ENCODE measurements at places on chromosomes 6 and 20. TPM values are rescaled to one million over a fixed set of nuclear protein-coding genes. Genes with fewer than 3 reads are reported as not detected.

RCAN2 gene
- 79.1 TPM for total RNA-seq

PXMP4 gene
- 13.0 TPM for total RNA-seq

NHLRC1 gene
- total RNA-seq, result 1.2 TPM

PRRT1 gene
- 3.8 TPM for total RNA-seq

DLGAP4 gene
- total RNA-seq, result 90.0 TPM

PDE10A gene
- 8.8 TPM for total RNA-seq

PDSS2 gene
- total RNA-seq, result 8.7 TPM

MATN4 gene
- not detected for total RNA-seq

VARS2 gene
- total RNA-seq, result 13.6 TPM

TRIM31 gene
- total RNA-seq, result not detected

TP53TG5 gene
- total RNA-seq, result 1.1 TPM

RNF217 gene
- total RNA-seq, result 20.8 TPM

DNA sequence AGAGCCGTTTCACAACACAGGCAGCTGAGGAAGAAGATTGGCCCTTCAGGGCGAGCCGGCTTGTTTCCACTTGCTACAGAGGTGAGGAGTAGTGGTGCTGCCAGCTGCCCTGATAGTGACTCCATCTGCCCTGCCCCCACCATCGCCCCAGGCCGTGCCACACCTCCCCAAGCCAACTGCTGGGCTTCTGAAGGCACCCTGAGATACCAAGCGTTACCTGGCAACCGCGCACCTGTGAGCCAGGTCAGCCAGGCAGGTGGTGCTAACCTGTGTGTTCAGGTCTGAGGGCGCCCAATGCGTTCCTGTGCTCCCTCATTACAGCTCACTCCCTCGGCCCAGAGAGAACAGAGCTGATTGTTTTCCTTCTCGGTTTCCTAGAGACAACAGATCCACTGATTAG is 299.1 kb upstream of the ID4 start:
- H3K27me3 ChIP-seq, result no peaks in the 10 kb centered on the region
- DNase-seq, result no peak
- peaks cover 15% of the 10 kb centered on the region for H3K4me1 ChIP-seq
- no peaks in the 10 kb centered on the region for H3K36me3 ChIP-seq
- no peak overlapping the region for H3K4me3 ChIP-seq

DNA sequence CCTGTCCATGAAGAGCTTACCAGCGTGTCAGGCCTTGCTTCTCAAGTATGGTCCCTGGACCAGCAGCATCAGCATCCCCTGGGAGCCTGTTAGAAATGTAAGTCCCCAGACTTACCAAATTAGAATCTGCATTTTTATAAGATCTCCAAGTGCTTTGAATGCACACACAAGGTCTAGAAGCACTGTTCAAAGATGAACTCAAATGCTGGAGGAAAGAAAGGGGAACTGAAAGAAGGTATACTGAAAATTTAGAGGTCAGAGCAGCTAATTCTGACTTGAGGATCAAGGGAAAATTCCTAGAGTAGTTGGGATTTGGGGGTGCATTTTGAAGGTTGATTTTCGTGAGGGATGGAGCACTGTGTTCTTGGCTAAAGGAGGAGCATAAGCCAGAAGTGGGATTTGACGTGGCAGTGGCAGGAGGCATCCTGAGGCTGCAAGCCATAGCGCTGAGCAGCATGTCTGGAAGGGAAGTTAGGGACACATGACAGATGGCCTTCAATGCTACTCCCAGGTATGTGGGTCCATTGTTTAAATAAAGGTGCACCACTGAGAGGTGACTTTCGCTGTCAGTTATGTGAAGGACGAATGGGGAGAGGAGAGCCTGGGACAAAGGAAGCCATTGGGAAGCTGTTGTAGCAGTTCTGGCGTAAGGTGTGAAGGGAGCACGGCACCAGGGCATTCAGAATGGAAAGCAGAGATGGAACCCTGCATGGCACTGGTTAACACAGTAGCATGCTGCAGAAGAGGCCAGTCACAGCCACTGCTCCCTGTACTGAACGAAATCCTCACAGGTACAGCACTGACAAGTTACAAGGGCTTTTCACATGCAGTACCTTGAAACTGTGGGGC is 36.2 kb downstream of the ARMC2 start:
- no peaks in the 10 kb centered on the region for H3K36me3 ChIP-seq
- H3K4me3 ChIP-seq, result no peak overlapping the region
- no peaks in the 10 kb centered on the region for H3K27me3 ChIP-seq
- no peaks in the 10 kb centered on the region for H3K4me1 ChIP-seq

GRCh38 chr6:52834481-52834880 is 6.1 kb downstream of the GSTA5 start:
- H3K27me3 ChIP-seq, result no peaks in the 10 kb centered on the region
- H3K4me3 ChIP-seq, result no peak overlapping the region
- no peak overlapping the region for H3K27ac ChIP-seq

GRCh38 chr6:42958125-42958524 is 2.4 kb upstream of the GNMT start:
- H3K27ac ChIP-seq, result no peak overlapping the region
- no peak overlapping the region for H3K4me3 ChIP-seq
- peaks cover 9% of the 10 kb centered on the region for H3K4me1 ChIP-seq
- H3K27me3 ChIP-seq, result no peaks in the 10 kb centered on the region
- H3K36me3 ChIP-seq, result peaks cover 11% of the 10 kb centered on the region

GRCh38 chr20:57272883-57273535 is 6.6 kb upstream of the BMP7 start:
- no peaks in the 10 kb centered on the region for H3K27me3 ChIP-seq
- no peaks in the 10 kb centered on the region for H3K4me1 ChIP-seq
- DNase-seq, result no peak
- no peak overlapping the region for H3K27ac ChIP-seq
- H3K4me3 ChIP-seq, result no peak overlapping the region

- peaks cover 3% of the 10 kb centered on the region for H3K4me1 ChIP-seq
- H3K27me3 ChIP-seq, result no peaks in the 10 kb centered on the region
- no peak overlapping the region for H3K27ac ChIP-seq
- H3K4me3 ChIP-seq, result no peak overlapping the region
Observed at GRCh38 chr6:170444811-170445211, 108.3 kb downstream of the PSMB1 start.

GRCh38 chr6:2376429-2377355 is 131.3 kb upstream of the GMDS start:
- H3K27ac ChIP-seq, result peak overlapping the region; percentile 53
- no peak overlapping the region for H3K4me3 ChIP-seq
- H3K27me3 ChIP-seq, result no peaks in the 10 kb centered on the region
- no peaks in the 10 kb centered on the region for H3K36me3 ChIP-seq
- no peak for DNase-seq

- H3K4me1 ChIP-seq, result peaks cover 14% of the 10 kb centered on the region
- no peaks in the 10 kb centered on the region for H3K36me3 ChIP-seq
- no peaks in the 10 kb centered on the region for H3K27me3 ChIP-seq
- H3K4me3 ChIP-seq, result no peak overlapping the region
Observed at GRCh38 chr6:22322103-22323030, 25.5 kb upstream of the PRL start.

- H3K27ac ChIP-seq, result peak overlapping the region; percentile 71
- no peaks in the 10 kb centered on the region for H3K27me3 ChIP-seq
- peak overlapping the region; percentile 82 for H3K4me3 ChIP-seq
Observed at GRCh38 chr6:52284131-52284459, 447 bp downstream of the MCM3 start.

DNA sequence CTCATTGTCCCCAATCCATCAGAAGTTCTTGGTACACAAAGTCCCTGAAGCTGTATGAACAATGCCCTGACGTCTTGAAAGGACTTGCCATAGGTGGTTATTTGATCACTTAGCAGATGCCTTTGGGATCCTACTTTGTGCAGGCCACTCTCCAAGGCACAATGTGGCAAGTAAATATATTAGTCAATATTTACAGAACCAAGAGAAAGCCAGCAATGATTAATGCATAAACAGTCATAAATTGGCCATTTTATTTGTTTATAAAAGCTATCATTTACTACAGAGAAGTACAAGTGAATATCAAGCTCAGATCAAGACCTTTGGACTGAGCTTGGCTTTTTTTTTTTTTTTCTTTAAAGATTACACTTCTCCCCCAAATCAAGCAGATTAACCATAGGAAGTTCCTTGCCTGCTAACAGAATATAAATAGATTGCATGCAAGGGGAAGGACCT is 161.8 kb downstream of the MTHFD1L start:
- no peak for DNase-seq
- no peak overlapping the region for H3K4me3 ChIP-seq
- H3K27me3 ChIP-seq, result no peaks in the 10 kb centered on the region
- no peak overlapping the region for H3K27ac ChIP-seq
- H3K36me3 ChIP-seq, result no peaks in the 10 kb centered on the region

GRCh38 chr6:148037496-148037895 is 305.1 kb upstream of the SASH1 start:
- no peaks in the 10 kb centered on the region for H3K36me3 ChIP-seq
- no peak overlapping the region for H3K27ac ChIP-seq
- H3K4me3 ChIP-seq, result no peak overlapping the region
- H3K27me3 ChIP-seq, result no peaks in the 10 kb centered on the region
- no peak for DNase-seq
- no peaks in the 10 kb centered on the region for H3K4me1 ChIP-seq

- H3K27me3 ChIP-seq, result no peaks in the 10 kb centered on the region
- no peak overlapping the region for H3K4me3 ChIP-seq
- no peak overlapping the region for H3K27ac ChIP-seq
Observed at GRCh38 chr6:24327756-24328155, 30.1 kb downstream of the DCDC2 start.

- DNase-seq, result no peak
- H3K27ac ChIP-seq, result no peak overlapping the region
- H3K36me3 ChIP-seq, result no peaks in the 10 kb centered on the region
- no peaks in the 10 kb centered on the region for H3K27me3 ChIP-seq
Observed at GRCh38 chr6:75963569-75963968, 108.9 kb downstream of the IMPG1 start.

GRCh38 chr6:134309983-134310605 is 7.8 kb downstream of the SGK1 start:
- no peaks in the 10 kb centered on the region for H3K36me3 ChIP-seq
- no peaks in the 10 kb centered on the region for H3K27me3 ChIP-seq
- H3K27ac ChIP-seq, result no peak overlapping the region
- DNase-seq, result no peak
- no peaks in the 10 kb centered on the region for H3K4me1 ChIP-seq

- no peaks in the 10 kb centered on the region for H3K27me3 ChIP-seq
- DNase-seq, result no peak
- no peak overlapping the region for H3K27ac ChIP-seq
- H3K36me3 ChIP-seq, result no peaks in the 10 kb centered on the region
- peaks cover 13% of the 10 kb centered on the region for H3K4me1 ChIP-seq
- H3K4me3 ChIP-seq, result no peak overlapping the region
Observed at GRCh38 chr6:72810571-72811280, 188.9 kb downstream of the KCNQ5 start.

- H3K4me1 ChIP-seq, result no peaks in the 10 kb centered on the region
- H3K27me3 ChIP-seq, result no peaks in the 10 kb centered on the region
- H3K27ac ChIP-seq, result no peak overlapping the region
- no peak for DNase-seq
- H3K36me3 ChIP-seq, result no peaks in the 10 kb centered on the region
Observed at GRCh38 chr6:6775074-6775473, 186.6 kb downstream of the LY86 start.

DNA sequence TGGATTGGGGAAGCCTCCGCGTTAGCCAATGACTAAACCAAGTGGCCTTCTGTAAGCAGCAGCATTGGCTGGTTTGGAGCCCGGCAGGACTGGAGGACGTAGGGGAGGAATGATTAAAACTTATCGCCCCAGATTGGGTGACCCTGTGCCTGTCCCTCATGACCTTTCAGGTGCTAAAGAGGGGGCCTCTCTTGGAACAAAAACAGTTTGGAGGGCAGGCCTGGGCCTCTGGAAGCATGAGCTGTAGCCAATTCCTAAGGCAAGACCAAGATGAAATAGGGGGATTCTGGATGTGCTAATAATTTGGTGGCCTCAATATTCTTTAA is 1.4 kb downstream of the GMPR start:
- H3K4me3 ChIP-seq, result peak overlapping the region; percentile 75
- H3K27ac ChIP-seq, result peak overlapping the region; percentile 83
- H3K27me3 ChIP-seq, result no peaks in the 10 kb centered on the region
- peaks cover 75% of the 10 kb centered on the region for H3K4me1 ChIP-seq
- no peak for DNase-seq

- H3K27ac ChIP-seq, result no peak overlapping the region
- no peak overlapping the region for H3K4me3 ChIP-seq
- H3K27me3 ChIP-seq, result peaks cover 10% of the 10 kb centered on the region
- no peak for DNase-seq
Observed at GRCh38 chr20:63578224-63579016, 4.4 kb upstream of the HELZ2 start.

DNA sequence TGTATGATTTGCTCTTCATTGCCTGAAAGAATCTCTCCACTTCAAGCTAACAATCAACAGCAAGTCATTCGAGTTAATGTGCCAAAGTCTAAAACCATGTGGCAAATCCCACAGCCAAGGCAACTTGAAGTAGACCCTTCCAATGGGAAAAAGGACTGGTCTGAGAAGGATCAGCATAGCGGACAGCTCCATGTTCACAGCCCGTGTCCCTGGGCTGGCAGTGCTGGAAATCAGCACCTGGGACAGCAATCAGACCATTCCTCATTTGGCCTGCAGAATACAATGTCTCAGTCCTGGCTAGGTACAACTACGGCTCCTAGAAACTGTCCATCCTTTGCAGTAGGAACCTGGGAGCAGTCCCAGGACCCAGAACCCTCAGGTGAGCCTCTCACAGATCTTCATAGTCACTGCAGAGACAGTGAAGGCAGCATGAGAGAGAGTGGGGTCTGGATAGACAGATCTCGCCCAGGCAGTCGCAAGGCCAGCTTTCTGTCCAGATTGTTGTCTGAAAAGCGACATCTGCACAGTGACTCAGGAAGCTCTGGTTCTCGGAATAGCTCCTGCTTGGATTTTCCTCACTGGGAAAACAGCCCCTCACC is 1.1 kb downstream of the GJA10 start:
- no peaks in the 10 kb centered on the region for H3K4me1 ChIP-seq
- no peaks in the 10 kb centered on the region for H3K27me3 ChIP-seq
- H3K36me3 ChIP-seq, result no peaks in the 10 kb centered on the region
- no peak overlapping the region for H3K4me3 ChIP-seq
- peak; percentile 57 for DNase-seq
- H3K27ac ChIP-seq, result no peak overlapping the region

GRCh38 chr6:3308106-3308505 is 49.4 kb downstream of the PSMG4 start:
- H3K27me3 ChIP-seq, result no peaks in the 10 kb centered on the region
- no peak overlapping the region for H3K27ac ChIP-seq
- H3K36me3 ChIP-seq, result no peaks in the 10 kb centered on the region
- no peak for DNase-seq

DNA sequence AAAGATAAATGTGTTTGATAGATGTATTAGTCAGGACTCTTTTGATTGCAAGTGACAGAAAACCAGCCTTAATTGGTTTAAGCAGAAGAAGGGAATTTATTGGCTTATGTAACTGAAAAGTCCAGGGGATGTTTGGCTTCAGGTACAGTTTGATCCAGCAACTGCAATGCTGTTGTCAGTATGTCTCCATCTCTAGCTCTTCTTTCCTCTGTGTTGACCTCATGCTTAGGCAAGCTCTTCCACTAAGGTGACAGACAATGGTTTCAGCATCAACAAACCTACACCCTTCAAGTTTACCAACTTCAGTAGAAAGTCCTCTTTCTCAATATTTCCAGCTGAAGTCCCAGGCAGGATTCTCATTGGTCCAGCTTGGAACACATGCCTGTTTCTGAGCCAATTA is 28.1 kb upstream of the ARFGEF2 start:
- H3K27me3 ChIP-seq, result no peaks in the 10 kb centered on the region
- no peak overlapping the region for H3K27ac ChIP-seq
- H3K36me3 ChIP-seq, result no peaks in the 10 kb centered on the region
- DNase-seq, result no peak
- H3K4me1 ChIP-seq, result peaks cover 8% of the 10 kb centered on the region
